ENCODE measurements at places on chromosomes 6 and 20.

- DNase-seq, result no peak
Measured at GRCh38 chr6:158445426-158446085, 114.3 kb upstream of the TMEM181 start.

GRCh38 chr6:109793021-109793420 lies 101.9 kb downstream of the FIG4 start:
- DNase-seq, result no peak

GRCh38 chr20:40168981-40169620 lies 519.9 kb downstream of the MAFB start:
- no peak for DNase-seq

DNA sequence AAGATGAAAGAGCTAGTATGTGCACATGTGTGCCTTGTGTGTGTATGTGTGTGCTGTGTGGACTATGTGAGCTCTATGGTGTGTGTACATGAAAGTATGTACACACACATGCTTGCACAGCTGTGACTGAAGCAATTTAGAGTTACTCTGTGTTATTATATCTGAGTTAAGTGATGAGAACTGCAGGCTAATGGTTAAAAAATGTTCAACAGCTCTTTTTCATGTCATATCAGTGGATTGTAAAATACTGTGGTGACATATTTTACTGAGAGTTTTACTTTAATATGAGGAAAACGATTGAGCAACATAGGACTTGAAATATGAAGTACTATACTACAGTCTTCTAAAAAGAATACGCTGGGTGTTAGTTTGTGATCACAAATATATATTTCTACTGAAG lies 195.7 kb upstream of the KCNK16 start:
- no peak for DNase-seq

GRCh38 chr20:57399587-57400155 lies 8.5 kb downstream of the RBM38 start:
- no peak for DNase-seq

DNA sequence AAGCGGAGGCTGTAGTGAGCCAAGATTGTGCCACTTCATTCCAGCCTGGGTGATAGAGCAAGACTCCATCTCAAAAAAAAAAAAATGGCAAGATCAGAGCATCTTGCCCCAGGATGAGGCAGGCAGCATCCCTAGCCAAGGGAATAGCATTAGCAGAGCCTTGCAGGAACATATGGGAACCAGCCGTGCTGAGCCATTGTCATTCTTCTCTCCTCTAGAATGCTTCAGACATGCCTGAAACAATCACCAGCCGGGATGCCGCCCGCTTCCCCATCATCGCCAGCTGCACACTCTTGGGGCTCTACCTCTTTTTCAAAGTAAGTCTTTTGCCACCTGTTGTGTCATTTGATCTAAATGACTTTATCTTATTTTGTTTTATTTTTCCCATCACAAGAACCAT lies 13.0 kb downstream of the HM13 start:
- no peak for DNase-seq

DNA sequence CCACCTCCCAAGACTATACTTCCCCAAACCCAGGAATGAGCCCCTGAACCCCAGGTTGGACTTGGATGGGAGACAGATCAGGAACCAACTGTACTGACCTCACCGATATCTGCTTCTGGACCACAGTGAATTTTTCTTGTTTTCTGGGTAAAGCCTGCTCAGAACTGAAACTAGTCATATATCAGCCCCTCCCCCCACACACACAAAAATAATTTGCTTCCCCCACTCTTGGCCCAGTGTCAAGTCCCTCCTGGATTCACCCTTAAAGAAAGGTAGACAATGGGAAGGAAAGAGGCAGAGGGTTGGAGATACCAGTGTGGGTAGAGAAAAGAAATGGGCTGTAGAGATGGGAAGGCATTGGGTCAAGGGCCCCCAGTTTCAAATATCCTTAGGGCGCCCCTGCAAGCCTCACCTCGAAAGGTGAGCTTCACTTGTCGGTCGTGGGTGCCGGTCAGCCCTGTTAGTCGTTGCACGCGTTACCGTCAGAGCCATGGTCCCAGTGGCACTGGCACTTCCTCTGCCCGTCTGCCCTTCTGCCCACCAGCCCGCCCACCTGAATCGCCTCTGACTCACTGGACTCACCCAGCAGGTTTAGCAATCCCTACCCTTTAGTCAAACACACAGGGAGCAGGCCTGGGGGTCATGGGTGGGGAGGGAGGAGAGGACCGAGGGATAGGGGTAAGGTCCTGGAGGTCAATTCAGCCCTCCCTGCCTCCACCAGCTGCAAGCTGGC lies 8.5 kb upstream of the SPAG4 start:
- DNase-seq, result no peak

DNA sequence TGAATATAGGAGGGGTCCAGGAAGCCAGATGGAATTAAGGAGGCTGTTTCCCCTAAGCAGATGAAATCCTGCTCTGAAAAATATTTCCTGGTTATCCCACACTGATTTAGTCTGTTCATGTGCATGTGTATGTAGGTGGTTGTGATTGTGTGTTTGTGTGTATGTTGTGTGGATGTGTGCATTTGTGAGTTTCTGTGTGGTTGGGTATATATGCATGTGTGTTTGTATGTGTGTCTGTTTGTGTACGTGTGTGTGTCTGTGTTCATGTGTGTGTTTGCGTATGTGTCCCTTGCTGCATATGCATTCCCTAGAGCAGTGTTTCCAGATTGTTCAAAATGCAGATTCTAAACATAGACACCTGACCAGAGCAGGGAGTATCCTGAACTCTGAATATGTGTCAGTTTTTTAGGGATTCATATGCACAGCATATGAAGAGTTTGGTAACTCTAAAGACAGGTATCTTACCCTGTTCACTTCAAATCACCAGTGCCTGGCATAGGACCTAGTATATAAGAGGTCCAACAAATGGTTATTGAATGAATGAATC lies 239.8 kb downstream of the MAFB start:
- no peak for DNase-seq

GRCh38 chr6:43990275-43990626 lies 137.0 kb downstream of the MRPL14 start:
- no peak for DNase-seq

- no peak for DNase-seq
Measured at GRCh38 chr6:38632490-38632889, 7.2 kb downstream of the BTBD9 start.

DNA sequence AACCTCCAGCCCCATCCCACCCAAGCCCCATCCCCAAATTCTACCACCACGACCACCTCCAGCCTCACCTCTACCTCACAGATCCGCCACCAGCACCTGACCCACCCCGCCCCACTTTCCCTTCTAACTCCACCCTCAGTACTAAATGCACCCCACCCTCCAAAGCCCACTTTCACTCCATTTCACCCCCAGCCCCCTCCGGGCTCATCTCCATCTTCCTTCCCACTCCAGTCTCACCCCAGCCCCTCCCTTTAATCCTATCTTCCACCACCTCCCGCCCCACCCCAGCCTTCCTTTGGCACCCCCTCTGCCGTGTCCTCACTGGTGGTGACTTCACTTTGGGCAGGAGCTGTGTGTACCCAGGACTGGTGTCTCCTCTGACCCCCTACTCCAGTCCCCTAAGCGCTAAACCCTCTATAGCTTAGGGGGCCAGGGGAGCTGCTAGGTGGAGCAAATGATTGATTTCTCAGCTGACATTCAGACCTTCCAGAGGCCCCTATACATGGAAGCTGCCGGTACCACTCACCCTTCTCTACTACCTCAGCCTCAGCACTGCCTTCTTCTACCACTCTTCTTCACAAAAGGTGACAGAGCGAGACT lies 2.8 kb upstream of the NSFL1C start:
- DNase-seq, result no peak

DNA sequence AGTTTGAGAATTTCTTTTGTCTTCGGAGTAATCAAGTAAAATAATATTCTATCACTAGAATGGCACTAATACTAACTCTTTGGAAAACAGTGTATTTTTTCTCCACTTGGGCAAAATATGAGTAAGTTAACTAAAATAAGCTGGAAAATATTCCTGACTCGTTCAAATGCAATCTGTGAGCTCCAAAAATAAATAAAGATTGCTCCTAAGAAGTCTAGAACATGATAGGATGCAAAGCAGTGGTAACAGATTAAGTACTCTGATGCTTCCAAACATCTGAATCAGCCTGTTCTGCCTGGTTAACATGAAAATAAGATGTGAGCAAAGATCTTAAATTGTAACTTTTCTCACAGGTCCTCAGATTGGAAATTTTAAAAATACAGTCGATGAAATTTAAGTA lies 285.1 kb upstream of the ID4 start:
- no peak for DNase-seq

DNA sequence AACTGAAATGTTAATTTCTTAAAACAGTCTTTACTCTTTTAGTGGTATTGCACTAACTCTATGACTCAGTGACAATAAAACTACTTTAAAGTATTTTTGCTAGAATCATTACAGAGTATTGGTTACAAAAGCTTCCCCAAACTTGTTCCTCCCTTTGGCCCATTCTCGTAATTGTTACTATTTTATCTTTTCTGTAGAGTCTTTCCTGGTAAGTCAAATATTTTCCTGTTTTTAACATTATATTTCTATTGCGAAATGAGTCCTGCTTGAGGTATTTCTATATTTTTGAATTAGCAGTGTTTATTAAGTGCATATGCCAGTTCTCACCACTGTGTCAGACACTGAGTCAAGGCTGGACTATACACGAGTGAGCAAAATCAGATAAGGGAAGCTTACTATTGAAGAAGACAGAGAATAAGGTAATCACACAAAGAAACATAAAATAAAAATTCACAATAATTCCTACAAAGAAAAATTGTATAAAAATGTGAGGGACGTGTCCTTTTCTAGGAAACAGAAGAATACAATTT lies 970.5 kb downstream of the EYS start:
- no peak for DNase-seq

DNA sequence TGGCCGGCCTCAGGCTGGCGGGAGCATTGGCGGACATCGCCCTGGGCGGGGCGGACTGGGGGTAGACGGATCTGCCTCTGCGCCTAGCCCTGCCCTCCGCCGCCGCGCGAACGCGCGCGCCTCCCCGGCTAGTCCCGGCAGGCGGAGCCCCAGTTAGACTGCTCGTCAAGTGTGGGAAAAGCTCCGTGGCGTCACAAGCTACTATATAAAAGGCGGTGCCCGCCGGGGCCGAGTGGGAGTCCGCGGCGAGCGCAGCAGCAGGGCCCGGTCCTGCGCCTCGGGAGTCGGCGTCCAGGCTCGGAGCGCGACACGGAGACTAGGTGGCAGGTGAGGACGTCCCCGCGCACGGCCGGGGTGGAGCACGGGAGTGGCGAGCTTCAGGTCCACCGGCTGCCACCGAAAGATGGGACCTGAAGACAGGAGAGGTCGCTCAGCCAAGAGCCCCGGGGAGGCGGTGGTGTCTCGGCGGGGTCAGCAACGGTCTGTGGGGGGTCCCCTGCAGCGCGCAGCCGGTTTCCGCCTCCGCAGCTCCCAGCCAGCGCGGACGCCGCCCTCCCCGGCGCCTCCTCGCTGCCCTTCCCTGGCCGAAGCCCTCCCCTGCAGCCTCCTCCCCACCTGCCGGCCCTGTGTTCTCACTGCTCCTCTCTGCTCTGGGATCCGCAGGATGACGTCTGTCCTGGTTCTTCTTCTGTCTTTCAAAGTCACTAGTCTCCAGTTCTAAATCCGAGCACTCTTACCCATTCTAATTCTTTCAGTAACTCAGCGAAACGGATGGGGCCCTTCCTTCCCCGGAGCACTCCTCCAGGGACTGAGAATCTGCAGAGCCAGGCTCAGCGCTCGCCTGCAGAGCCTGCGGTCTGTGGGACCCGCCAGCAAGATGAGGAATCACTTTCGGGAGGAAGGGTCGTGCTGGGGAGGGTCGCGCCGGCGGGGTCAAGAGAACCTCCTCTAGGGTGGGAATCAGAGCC lies 4.3 kb upstream of the RIPK1 start:
- DNase-seq, result peak; percentile 91

DNA sequence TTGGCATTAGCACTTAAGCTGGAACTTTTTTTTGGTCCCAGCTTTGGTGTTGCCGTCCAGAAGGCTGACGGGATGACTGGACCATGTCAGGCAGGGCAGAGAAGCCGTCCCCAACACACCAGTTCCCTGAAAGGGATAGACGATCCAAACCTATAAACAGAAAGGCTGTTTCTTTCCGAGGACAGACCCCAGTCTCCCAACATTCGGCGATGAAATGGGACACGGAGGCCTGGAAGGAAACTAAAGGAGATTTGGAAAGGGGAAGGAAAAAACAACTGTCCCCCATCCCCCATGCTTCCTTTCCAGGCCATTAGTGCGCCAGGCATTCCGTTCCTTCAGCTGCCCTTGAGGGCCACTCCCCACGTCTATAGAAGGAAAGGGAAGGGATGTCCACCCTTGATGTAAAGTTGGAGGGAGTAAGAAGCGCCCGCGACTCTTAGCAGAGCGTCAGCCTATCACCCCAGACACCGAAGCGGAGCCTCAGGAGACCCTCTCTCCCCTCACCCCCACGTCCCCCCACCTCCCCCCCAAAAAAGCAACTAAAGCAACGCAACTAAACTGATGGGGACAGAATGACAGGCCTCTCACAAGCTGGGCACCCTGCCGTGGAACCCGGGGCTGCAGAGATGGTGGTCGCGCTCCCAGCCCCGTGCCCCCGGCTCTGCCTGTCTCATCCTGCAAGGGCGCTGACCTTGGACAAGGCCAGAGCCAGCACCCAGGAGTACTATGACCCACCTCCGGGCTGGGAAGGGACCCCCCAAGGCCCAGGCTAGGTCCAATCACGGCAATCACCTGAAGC lies 638 bp downstream of the BLCAP start:
- no peak for DNase-seq

DNA sequence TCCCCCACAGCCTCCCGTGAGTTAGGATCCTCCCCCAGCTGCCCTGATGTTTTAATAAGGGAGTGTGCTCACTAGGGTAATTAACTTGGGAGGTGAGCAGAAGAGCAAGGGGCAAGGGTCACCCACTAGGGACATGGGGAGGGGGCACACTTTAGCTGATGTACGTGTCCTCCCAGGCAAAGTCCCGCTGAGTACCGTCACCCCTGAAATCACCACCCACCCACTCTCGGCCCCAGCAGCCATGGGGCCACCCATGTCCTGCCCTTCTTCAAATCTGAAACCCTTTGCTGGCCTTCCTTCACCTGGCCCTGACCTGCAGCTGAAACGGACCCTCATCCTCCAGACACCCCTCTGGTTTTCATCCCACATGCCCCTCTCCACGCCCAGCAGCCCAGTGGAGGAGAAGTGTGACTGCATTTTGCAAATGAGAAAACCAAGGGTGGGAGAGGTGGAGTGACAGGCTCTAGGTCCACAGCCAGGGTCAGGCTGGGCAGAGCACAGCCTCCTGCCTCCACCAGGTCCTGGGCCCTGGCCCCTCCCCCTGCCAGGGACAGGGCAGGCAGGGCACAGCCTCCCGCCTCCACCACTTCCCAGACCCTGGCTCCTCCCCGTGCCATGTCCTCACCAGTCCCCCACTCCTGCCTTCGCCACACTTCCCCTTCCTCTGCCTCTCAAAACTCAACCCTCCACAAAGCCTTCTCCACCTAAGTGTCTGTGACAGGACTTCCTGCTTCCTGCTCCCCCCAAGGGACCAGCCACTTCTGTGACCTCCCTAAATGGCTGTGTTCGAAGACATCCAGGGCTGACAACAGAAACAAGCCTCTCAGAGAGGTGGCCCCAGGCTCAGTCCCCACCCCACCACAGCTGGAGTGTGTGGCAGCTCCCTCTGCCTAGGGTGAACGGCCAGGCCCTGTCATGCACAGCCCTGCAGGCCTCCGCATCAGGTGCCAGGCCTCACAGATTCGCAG lies 15.1 kb downstream of the ACSS1 start:
- peak; percentile 28 for DNase-seq
